ENCODE measurements at places on chromosomes 1 and 21.

- no peak for DNase-seq
These were observed at the start of gene SLC45A1 for GRCh38 chr1:8317647-8318381. TSS of gene SLC45A1 (plus strand) at chr1:8318114. CDS start at chr1:8324330, 6,216 bp downstream.

DNA sequence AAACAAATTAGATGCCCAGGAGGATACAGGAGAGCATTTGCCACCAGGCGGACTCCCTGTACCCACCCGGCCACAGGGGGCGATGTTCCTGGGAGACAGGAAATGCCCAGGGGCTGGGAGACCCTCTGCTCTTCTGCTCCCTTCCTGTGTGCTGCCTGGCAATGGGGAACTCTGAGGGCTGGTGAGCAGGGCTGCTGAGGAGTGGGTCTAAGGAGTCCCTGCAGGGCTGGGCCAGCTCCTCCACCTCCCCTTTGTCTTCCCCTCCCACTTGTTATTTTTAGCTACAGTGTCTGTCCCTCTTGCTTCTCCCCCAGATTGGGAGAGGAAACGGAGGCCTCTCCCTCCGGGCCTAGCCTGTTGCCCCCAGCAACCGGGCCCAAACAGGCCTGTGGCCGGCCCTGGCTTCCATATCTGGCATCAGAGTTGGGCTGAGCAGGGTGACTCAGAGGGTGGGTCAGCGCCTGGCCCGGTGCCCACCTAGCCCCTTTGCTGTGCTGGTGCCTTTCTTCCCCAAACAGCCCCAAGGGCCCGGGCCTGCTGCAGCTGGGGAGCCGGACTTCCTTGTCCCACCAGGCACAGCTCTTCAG lies 11.6 kb downstream of the LMNA start:
- peak; percentile 84 for DNase-seq

DNA sequence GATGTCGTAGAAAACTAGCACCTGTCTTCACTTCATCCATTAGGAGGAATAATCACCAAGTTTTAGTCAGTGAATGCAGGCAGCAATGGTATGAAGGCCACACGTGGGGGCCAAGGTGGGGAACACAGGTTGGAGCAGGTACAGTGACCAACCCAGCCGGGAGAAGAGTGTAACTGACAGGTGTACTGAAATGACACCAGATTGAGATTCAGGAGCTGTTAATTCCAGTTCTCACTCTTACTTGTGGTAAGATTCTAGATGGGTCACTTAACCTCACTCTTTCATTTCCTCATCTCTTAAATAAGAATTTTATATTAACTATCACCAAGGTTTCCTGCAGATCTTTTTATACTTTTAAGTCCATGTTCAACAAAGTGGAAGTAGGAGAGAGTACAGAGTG lies 206.2 kb upstream of the PTBP2 start:
- DNase-seq: no peak

GRCh38 chr21:33244082-33244778 lies 14.5 kb downstream of the IFNAR2 start:
- no peak for DNase-seq

GRCh38 chr1:214842856-214843255 lies 239.7 kb upstream of the KCNK2 start:
- no peak for DNase-seq

GRCh38 chr1:23369335-23370013 lies at the start of gene ZNF436:
TSS of gene ZNF436 (minus strand) at chr1:23369836. CDS start at chr1:23368005, 1,831 bp downstream.
- peak; percentile 62 for DNase-seq

DNA sequence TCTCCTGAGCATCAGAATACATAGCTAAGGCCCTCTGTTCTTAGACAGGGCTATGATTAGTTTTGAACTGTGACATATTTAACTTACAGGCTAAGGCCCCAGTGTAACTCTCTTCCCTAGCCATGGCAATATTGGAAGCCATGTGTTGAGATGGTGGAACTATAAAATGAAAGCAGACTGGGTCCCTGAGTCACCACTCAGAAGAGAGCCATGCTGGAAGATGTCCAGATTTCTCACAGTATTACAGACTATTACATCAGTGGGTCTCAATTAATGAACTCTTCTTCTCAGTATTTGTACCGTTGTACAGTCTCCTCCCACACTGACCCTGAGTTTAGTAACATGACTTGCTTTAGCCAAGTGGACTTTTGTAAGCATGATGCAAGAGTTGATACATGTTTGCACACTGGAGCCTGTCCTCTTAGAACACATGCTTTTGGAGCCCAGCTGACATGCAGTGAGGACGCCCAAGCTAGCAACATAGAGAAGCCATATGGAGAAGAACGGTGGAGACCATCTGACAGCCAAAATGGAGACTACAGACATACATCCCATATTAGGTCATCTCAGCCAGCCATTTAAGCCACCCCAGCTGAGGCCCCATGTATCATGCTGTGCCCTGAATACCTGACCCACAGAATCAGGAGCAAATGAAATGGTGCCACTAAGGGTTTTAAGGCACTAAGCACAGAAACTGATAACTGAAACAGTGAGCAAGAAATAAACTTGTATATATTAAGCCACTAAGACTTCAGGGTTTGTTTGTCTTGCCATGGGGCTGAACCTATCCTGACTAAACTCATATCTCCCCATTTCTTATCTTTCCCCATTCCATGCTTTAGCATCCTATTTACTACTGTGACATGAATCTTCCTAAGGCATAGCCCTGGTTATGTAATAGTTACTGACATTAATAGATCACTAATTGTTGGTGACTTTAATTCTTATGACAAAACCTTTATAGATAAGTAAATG lies 24.4 kb downstream of the TBX15 start:
- no peak for DNase-seq

DNA sequence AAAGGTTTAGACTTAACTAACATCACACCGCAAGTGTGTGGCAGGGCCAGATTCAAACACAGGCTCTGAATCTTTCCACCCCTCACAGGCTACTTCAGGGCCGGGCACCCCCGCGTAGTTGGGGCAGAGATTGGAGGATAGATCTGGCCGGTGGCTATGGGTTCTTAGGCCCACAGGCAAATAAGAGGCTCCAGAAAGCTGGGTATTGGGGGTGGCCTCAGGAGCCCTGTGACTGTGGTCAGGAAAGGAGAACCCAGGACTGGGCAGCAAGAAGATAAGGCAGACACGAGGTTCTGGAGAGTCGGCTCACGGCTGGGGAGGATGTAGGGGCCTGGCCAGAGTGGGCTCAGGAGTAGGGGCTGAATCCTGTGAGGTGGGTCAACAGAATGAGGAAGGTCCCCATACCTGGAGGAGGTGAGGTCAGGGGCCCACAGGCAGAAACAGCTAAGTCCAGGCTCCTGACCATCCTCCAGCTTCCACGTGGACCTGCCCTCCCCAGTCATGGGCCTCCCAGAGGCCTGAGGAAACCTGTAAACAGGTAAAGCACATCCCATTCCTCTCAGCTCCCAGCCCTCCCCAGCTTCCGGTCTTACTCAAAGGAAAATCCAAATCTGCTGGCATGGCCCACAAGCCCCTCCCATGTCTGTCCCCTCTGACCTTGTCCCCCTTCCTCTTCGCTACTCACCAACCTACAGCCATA lies 306.2 kb downstream of the MATN1 start:
- DNase-seq: no peak

- peak; percentile 95 for DNase-seq
These were observed 22.4 kb upstream of the SYNC start for GRCh38 chr1:32724678-32725614.

DNA sequence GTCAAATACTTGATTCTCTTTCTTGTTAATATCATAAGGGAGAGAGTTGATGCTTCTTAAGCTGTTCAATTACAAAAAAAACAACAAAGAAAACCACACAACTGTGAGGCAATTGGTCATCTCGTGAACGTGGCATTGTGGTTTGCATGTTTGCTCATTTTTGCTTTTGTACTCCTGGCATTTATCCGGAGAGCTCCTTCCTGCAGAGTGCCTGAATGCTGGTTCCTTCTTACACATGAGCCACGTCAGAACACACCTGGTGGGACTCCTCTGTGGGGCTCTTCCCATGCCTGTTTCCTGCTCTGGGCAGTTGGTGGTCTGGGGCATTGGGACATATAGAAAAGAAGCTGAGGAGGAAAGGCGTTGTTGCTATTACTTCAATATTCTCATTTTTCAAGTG lies 25.7 kb downstream of the KCNK1 start:
- no peak for DNase-seq

DNA sequence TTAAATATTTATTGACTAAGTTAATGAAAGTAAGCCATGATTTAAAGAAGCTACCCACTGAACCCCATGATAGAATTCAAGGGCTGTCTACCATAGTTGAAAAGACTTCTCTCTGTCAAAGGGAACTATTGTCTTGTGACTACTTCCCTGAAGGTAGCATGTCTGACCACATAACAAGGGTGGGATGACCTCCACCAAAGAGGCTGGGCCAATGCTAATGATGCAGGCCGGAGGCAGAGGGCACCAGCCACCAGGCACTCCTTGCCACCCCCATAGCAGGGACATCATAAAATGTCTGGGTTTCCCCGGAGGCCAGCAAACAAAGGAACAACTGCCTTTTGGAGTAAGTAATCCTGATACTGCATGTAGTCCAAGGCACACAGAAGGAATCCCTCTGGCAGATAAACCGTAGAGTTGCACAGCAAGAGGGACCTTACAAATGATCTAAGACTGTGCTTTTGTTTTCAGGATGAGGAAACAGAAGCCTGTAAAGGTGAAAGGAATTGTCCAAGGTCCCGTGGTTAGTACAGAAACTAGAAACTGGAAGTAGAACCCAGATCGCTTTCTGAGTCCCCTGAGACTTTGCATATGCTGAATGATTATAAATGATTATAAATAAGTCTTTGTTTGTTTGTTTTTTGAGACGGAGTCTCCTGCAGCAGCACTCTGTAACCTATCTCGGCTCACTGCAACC lies 33.5 kb upstream of the ITPKB start:
- no peak for DNase-seq

DNA sequence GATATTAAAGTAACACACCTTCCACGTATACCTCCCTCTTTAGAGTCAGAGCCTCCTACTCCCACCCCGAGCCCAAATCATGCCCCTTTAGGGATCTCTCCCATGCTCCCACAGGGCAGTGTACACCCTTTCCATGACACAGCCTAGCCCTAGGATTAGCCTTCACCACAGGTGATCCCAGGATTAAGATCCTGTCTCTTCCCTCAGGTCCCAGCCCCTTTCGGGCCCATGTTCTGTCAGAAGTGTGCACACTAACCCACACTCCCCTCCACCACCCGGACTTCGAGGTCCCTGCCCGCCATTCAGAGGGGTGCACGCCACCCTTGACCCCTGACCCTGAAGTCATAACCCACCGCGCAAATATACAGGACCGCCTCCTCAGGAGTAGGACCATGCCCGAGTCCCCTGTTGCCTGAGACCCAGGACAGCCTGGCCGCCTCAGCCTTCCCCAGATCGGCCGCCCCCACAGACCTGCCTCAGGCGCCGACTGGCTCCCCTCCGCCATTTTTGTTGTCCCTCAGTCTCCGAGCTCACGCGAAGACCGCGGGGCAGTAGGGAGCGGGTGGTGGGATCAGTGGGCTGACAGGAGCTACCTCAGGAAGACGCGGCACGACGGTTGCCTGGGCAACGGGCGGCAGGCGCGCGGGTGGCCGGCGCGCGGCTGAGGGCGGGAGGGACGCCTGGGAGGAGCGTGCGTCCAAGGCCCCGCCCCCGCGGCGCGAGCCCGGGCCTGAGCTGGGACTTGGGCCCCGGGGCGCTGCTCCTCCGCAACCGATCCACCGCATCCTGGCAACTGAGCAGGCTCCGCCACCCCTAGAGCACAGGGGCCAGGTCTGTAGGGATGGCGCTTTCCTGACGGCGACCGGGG lies at the start of gene AGBL4:
Gene AGBL4 (minus strand): TSS at position 663 of the 868 bp plus-strand sequence.
- DNase-seq: peak; percentile 5

DNA sequence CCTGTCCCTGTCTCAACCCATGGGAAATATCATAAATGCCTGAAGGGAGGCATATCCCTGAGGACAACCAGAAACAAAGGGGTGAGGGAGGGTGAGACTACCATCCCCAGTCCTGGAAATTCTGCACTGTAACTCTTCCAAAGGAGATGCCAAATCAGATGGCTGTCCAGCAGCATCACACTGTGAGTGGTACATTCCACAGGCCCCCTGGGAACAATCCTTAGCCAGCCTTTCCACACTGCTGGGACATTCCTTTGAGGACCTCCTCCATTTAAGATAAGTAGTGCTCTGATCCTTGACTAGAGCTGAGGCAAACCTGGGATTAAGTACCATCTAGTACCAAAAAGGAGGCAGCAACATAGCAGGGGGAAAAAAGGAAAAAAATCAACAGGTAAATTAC lies 10.7 kb downstream of the IVL start:
- no peak for DNase-seq

DNA sequence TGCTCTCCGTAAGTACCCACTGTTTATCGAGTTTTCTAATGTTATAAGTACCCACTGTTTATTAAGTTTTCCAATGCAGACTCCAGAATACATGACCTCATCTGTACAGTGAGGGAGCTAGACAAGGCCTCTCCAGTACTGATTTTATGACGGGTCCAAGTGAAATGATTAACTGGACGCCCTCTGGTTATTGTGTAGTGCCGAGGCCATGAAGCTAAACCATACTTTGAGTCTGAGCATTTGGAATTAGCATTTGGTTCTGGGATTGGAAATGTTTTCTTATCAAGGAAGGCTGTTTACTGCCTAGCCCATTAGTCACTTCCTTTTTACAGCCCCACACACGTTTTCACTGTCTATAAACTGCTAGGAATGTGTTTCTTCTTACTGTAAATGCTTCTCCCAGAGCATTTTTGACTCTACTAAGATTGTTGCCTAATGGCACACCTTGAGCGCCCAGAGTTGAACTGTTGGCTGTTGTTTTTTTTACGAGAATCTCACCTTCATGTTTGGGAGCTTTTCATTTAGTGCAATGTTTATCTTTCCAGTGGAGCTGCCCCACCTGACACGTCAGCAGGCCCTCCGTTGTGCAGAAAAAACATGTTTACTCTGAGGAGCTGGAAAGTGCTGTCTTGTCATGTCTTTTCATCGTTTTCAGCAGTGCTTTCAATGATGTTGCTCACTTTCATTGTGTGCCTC lies 26.9 kb downstream of the SPATA46 start:
- no peak for DNase-seq

DNA sequence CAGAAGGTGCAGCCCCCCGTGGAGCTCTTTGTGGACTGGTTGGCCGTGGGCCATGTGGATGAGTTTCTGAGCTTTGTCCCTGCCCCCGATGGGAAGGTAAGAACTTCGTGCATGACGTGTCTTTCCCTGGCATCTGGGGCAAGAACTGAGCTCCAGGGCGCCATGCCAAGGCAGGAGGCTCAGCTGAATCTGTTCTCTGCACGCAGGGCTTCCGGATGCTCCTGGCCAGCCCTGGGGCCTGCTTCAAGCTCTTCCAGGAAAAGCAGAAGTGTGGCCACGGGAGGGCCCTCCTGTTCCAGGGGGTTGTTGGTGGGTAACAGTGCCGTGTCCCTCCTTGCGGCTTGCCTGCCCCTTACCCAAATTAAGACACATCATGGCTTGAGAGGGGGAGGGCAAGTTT lies 27.7 kb downstream of the PADI3 start:
- DNase-seq: no peak

- DNase-seq: no peak
These were observed 39.1 kb downstream of the MAP3K21 start for GRCh38 chr1:233366575-233366974.
